Body of pancreas (tissue), 4 donors: ENCODE measurements at places on chromosomes 7 and 10. TPM values are rescaled to one million over a fixed set of nuclear protein-coding genes. Genes with fewer than 3 reads are reported as not detected.

The PHYHIPL gene
- 4.9 TPM for total RNA-seq

- no peak overlapping the region for H3K4me3 ChIP-seq
- H3K36me3 ChIP-seq: no peaks in the 10 kb centered on the region
- peaks cover 77% of the 10 kb centered on the region for H3K4me1 ChIP-seq
- no peaks in the 10 kb centered on the region for H3K27me3 ChIP-seq
- H3K27ac ChIP-seq: no peak overlapping the region
These were observed 70.8 kb downstream of the SGMS1 start for GRCh38 chr10:50552771-50553535.

- no peak overlapping the region for H3K4me3 ChIP-seq
- no peak for DNase-seq
- no peaks in the 10 kb centered on the region for H3K27me3 ChIP-seq
- H3K4me1 ChIP-seq: peaks cover 34% of the 10 kb centered on the region
These were observed 46.3 kb downstream of the HK1 start for GRCh38 chr10:69324583-69324982.

GRCh38 chr7:81173766-81174281 lies 255.0 kb upstream of the SEMA3C start:
- DNase-seq: no peak
- H3K27me3 ChIP-seq: no peaks in the 10 kb centered on the region
- H3K4me3 ChIP-seq: no peak overlapping the region
- H3K4me1 ChIP-seq: peaks cover 9% of the 10 kb centered on the region
- H3K36me3 ChIP-seq: no peaks in the 10 kb centered on the region

The LIPN gene
- total RNA-seq: not detected

The MYOZ1 gene
- total RNA-seq: not detected

DNA sequence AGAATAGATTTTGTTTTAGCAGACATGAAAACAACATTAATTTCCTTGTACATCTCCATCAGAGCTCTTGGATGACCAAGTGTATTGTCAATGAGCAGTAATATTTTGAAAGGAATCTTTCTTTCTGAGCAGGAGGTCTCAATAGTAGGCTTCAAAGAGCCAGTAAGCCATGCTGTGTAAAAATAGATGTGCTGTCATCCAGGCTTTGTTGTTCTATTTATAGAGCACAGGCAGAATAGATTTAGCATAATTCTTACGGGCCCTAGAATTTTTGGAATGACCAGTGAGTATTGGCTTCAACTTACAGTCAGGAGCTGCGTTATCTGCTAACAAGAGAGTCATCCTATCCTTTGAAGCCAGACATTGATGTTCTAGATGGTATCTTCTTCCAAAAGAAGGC lies 19.0 kb downstream of the MINPP1 start:
- peaks cover 4% of the 10 kb centered on the region for H3K36me3 ChIP-seq
- no peaks in the 10 kb centered on the region for H3K27me3 ChIP-seq
- H3K4me3 ChIP-seq: no peak overlapping the region
- H3K27ac ChIP-seq: no peak overlapping the region
- H3K4me1 ChIP-seq: no peaks in the 10 kb centered on the region
- DNase-seq: no peak

- no peak overlapping the region for H3K4me3 ChIP-seq
- H3K4me1 ChIP-seq: no peaks in the 10 kb centered on the region
- no peak for DNase-seq
- no peaks in the 10 kb centered on the region for H3K36me3 ChIP-seq
- no peak overlapping the region for H3K27ac ChIP-seq
These were observed 30.0 kb upstream of the EIF5AL1 start for GRCh38 chr10:79482304-79482703.

The OR2A1 gene
- total RNA-seq: not detected

The GARIN1A gene
- total RNA-seq: 0.33 TPM

DNA sequence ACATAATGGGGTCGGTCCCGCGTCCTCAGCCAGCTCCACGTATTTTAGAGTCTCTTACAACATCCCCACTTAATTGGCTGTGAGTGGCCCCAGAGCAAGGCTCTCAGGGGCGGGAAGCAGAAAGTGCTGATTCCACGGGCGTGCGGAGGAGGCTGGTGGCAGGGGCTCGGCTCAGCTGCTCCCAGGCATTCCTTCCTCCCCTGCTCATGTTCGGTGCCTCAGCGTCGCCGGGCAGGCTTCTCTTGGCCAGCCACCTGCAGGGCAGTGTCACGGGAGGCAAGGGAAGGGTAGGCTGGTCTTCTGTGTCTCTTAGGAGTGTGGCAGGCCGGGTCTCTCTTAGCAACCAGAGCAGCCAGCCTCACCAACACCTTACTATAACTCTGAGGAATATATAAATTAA lies 33.8 kb downstream of the IL15RA start:
- no peaks in the 10 kb centered on the region for H3K36me3 ChIP-seq
- H3K4me3 ChIP-seq: no peak overlapping the region
- peak; percentile 64 for DNase-seq
- H3K4me1 ChIP-seq: peaks cover 23% of the 10 kb centered on the region
- no peaks in the 10 kb centered on the region for H3K27me3 ChIP-seq
- H3K27ac ChIP-seq: peak overlapping the region; percentile 99

DNA sequence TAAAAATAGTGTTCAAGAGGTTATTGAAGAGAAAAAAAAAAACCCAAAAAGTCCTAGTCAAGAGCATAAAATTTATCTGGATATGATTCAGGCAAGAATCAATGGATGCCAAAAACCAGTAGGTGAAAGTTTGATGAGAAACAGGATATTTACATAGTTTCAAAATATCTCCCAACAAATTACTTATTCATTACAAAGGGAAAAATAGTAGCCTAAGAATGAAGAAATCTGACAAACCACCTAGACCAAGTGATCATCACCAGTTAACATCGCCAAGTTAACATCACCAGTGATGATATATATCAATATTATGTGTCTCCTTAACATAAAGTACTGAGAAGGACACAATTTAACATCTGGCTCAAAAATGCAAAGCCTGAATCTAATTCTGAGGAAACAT lies 85.2 kb downstream of the RNLS start:
- no peaks in the 10 kb centered on the region for H3K27me3 ChIP-seq
- no peak overlapping the region for H3K27ac ChIP-seq
- no peaks in the 10 kb centered on the region for H3K4me1 ChIP-seq
- no peaks in the 10 kb centered on the region for H3K36me3 ChIP-seq

The WDR37 gene
- 9.9 TPM for total RNA-seq

The RPEL1 gene
- not detected for total RNA-seq

DNA sequence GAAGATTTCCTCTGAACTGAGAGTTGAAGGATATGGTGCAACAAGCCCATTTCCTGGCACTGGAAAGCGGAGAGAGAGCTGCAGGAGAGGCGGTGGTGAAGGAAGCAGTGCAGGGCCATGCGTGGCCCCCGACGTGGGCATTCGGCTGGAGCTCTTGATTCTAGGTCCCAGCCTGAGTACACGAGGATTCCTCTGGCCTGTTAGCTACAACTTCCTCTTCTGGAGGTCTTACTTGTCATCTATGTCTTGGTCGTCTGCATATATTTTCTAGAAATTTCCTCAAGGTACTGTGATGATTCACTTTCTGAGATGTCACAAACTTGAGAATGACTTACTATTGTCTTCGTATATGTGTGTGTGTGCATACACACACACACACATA lies 59.2 kb upstream of the JAZF1 start:
- no peak overlapping the region for H3K4me3 ChIP-seq
- H3K4me1 ChIP-seq: no peaks in the 10 kb centered on the region
- no peaks in the 10 kb centered on the region for H3K36me3 ChIP-seq
- no peaks in the 10 kb centered on the region for H3K27me3 ChIP-seq

The PPP1R17 gene
- total RNA-seq: not detected

The DNAH11 gene
- total RNA-seq: 0.99 TPM

The MUC12 gene
- total RNA-seq: not detected

The CHST15 gene
- total RNA-seq: 18.5 TPM

DNA sequence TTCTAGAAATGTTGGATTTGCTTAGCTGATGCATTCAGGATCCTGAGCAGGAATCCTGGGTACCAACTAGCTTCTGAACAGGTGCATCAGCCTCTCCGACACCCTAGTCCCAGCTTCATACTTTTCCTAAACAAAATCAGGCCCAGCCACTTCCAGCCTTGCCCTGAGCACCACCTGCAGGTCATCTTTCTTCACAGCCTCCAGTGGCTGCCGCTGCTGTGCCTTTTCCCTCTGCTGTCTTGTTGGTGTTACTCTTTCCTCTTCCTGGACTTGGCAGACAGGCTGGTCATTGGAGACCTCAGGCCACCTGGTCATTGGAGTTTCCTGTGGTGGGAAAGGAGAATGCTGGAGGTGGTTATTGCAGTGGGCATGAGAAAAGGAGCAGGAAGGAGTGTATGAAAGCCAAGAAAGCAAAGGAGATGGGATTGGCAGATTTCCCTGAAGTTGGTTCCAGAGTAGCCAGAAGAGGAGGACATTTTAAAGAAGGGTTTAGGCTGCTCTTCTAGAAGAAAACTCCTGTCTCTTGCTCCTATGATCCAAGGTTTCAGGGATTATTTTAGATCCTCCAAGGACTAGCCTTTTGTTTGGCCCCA lies 48.2 kb upstream of the NFKB2 start:
- no peaks in the 10 kb centered on the region for H3K36me3 ChIP-seq
- no peak overlapping the region for H3K27ac ChIP-seq
- DNase-seq: peak; percentile 60
- no peaks in the 10 kb centered on the region for H3K27me3 ChIP-seq
- H3K4me1 ChIP-seq: no peaks in the 10 kb centered on the region
- H3K4me3 ChIP-seq: no peak overlapping the region

DNA sequence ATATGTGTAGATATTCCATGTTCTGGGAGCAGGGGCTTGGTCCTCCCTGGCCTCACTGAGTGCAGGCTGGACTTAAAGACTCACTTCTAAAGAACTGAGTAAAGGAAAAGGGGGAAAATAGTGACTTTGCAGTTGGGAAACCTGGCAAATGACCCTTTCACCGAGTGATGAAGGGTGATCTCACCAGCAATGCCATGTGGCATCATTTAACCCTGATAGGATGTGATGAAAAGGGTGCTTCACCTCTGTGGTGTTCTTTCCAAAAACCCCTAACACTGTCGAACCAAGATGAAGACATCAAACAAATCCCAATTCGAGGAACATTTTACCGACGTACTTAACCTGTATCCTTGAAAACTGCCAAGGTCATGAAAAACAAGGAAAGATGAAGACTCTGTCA lies 71.9 kb downstream of the AOAH start:
- H3K27me3 ChIP-seq: no peaks in the 10 kb centered on the region
- no peaks in the 10 kb centered on the region for H3K4me1 ChIP-seq
- H3K36me3 ChIP-seq: no peaks in the 10 kb centered on the region
- DNase-seq: no peak
- no peak overlapping the region for H3K27ac ChIP-seq

DNA sequence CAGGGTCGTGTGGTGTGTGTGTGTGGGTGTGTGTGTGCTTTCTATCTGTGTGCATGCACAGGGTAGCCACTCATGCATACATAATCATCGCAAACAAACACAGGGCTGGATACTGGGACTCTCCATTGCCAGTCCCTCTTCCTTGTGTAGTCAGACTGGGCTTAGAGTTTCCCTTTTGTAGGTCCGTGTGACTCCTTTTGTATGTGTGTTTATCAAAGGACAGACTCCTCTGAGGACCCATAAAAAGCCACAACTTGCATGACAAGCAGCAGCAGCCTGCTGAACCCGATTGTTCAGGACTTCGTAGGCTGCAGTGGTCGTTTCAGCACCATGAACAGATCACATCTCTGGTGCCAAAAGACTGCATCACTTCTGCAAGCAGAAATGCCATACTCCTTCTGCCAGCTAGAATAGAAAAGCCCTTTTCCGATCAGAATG lies 895 bp downstream of the VSTM2A start:
- peaks cover 17% of the 10 kb centered on the region for H3K4me1 ChIP-seq
- H3K27me3 ChIP-seq: no peaks in the 10 kb centered on the region
- no peaks in the 10 kb centered on the region for H3K36me3 ChIP-seq
- H3K4me3 ChIP-seq: no peak overlapping the region
- no peak for DNase-seq

The LAMB1 gene
- 91.6 TPM for total RNA-seq

The MYH16 gene
- under 0.01 TPM for total RNA-seq

DNA sequence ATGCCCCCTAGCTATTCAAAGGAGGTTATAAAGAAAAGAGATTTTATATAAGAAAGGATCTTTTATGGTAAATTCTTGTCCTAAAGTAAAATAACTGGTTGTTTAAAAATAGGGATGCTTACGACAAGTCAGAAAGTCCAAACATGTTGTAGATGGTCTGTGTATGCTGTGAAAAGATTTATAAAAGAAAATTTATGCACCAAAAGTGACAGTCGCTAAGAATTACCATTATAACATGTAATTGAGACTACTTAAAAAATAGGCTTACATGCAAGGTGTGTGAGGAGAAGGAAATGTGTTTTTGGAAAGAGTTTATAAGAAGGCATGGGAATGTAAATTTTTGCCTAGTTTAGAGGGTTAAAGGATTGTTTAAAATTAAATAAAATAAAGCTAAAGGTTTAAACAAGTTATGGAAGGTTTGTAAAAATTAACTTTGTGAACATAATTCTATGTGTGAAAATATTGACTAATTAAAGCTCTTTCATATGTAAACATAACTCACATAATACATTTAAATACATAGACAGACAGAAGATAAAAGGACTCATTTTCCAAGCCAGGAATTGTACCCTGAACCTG lies 118.5 kb downstream of the LYZL1 start:
- H3K4me3 ChIP-seq: no peak overlapping the region
- H3K4me1 ChIP-seq: peaks cover 22% of the 10 kb centered on the region
- H3K27ac ChIP-seq: no peak overlapping the region
- H3K36me3 ChIP-seq: no peaks in the 10 kb centered on the region

The KCNIP2 gene
- total RNA-seq: 13.5 TPM

GRCh38 chr7:140640060-140640637 lies 464 bp downstream of the DENND2A start:
- peaks cover 5% of the 10 kb centered on the region for H3K4me1 ChIP-seq
- H3K27ac ChIP-seq: peak overlapping the region; percentile 54
- H3K36me3 ChIP-seq: no peaks in the 10 kb centered on the region
- no peaks in the 10 kb centered on the region for H3K27me3 ChIP-seq
- H3K4me3 ChIP-seq: no peak overlapping the region

The NPSR1 gene
- total RNA-seq: not detected

- no peak for DNase-seq
- no peaks in the 10 kb centered on the region for H3K36me3 ChIP-seq
- no peaks in the 10 kb centered on the region for H3K27me3 ChIP-seq
These were observed 7.5 kb upstream of the LRRN3 start for GRCh38 chr7:111083413-111083812.

The TMEM213 gene
- not detected for total RNA-seq

The NOLC1 gene
- total RNA-seq: 33.7 TPM

The RADIL gene
- 29.0 TPM for total RNA-seq
